ENCODE measurements at places on chromosomes 7 and 10.
A peak's percentile ranks its signal among the peaks of the same experiment; 100 is the strongest.

- DNase-seq = no peak
Observed at GRCh38 chr10:79314761-79315601, 32.3 kb upstream of the PPIF start.

DNA sequence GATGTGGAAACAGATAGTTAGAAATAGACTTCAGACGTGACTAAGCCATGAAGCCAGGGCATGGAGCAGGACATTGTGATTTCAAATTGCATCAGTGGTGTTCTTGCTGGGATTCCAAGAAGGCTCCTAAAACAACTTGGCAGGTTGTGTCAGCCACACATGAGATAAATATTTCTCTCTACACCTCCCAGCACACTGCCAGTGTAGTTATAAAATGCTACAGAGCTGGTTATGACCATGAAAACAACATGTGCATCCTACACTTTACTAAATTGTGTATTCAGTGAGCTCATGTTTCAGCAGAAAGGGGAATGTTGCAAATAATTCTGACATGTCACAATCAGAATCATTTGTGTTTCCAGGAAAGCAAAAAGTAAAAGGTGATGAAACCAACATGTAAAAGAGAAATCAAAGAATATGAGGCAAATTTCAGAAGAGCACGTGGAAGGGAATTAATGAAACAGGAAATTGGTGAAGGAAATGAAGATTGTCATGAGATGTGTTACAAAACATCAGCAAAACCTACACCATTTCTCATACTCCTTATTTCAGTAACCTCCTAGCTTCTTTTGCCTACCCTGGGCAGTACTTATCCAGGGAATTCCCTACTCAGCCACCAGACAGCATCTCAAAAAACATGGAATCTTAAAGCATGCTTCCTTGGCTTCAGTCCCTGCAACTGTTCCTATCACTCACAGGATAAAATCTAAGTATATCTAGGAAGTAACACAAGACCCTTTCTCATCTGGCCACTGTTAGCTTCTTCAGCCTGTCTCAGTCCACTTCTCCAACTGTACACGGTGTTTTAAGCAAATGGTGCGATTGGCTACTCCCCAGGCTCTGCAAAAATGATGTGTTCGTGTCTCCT is 5.8 kb upstream of the CYP3A7 start:
- no peak for DNase-seq

- no peak for DNase-seq
Observed at GRCh38 chr7:132080967-132081668, 495.2 kb downstream of the PLXNA4 start.

- peak; percentile 64 for DNase-seq
Observed at GRCh38 chr7:149883452-149883861, 9.7 kb downstream of the ATP6V0E2 start.

- DNase-seq = no peak
Observed at GRCh38 chr10:101967713-101968112, 88.3 kb downstream of the ARMH3 start.

- DNase-seq = no peak
Observed at GRCh38 chr7:153088601-153089000, 329.0 kb downstream of the ACTR3B start.

- DNase-seq = no peak
Observed at GRCh38 chr10:116194061-116194460, 78.9 kb downstream of the GFRA1 start.

- no peak for DNase-seq
Observed at GRCh38 chr7:157622408-157623205, 285.8 kb downstream of the DNAJB6 start.

DNA sequence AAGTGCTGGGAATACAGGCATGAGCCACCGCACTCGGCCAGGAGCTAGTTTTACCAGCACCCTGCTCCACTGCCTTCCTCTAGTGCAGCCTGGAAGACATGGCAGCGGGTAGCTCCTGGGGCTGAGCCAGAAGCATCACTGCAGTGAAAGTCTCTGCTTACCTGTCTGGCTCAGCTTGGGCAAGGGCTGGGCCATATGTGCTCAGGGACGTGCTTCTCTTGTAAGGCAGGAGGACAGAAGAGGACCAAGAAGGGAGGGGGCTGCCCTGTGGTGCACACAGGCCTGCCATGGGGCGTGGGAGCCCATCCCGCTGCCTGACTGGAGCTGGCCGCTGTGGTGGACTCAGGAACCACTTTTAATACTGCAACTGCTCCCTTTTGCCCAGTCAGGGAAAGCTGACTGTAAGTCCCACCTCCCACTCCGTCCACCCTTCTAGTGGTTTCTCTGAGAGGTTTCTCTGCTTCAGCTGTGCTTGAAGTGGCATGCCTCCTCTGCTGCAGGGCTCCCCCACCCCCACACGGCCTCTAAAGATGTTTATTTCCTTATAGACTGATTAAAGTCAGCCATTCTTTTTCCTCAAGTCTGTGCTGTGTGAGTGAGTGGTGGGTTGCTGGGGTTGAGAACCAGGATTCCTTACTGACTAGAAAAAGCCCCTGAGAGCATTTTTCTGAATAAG is 25.3 kb upstream of the C10orf95 start:
- DNase-seq = no peak

GRCh38 chr7:150439967-150440366 is 10.5 kb upstream of the GIMAP8 start:
- DNase-seq = no peak

DNA sequence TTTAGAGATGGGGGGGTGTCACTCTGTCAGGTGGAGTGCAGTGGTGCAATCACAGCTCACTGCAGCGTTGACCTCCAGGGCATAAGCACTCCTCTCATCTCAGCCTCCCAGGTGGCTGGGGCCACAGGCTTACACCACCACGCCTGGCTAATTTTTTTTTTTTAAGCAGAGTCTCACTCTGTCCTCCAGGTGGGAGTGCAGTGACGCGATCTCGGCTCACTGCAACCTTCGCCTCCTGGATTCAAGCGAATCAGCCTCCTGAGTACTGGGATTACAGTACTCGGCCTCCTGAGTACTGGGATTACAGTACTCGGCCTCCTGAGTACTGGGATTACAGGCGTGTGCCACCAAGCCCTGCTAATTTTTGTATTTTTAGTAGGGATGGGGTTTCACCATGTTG is 23.6 kb upstream of the PPIA start:
- DNase-seq = no peak

- no peak for DNase-seq
Observed at GRCh38 chr7:12623223-12623622, 52.7 kb downstream of the SCIN start.

DNA sequence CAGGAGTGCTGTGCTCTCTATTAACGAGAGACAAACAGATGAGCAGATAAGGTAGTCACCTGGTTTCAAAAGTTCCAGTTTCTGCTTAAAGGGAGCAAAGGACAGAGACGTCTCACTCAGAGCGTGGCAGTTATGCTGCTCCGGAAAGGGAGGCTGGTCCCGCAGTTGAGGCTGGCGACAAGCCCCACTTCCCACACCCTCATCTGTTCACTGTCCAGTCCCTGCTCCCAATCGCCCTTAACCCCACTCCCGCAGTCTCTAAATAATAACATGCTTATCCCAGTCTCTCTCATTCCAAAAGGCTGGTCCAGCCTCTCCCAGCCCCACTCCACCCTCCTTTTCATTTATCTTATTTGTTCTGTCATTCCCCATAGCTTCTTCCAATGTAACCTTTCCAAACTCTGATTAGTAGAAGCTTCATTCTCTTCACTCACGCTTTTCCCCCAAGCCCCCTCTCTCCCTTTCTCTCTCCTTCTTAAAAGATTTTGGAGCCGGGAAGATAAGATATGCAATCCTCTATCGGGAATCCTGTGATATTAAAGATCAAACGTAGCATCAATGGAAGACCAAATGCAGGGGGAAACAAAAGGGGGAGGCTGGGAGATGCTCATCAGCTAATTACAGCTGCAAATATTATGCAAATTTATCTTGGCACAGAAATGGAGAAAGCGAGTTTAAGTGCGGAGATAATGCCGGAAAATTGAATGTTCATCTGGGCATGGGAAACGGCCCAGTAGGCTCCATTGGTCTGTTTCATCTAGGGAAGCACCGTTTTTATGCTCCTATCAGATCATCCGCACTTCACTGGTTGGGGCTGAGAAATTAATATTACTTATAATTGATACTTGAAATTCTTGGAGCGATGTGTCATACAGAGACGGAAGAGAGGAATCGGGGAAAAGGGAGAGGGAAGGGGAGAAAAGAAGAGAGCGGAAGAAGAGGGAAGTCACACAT is 16.3 kb upstream of the GATA3 start:
- peak; percentile 37 for DNase-seq

DNA sequence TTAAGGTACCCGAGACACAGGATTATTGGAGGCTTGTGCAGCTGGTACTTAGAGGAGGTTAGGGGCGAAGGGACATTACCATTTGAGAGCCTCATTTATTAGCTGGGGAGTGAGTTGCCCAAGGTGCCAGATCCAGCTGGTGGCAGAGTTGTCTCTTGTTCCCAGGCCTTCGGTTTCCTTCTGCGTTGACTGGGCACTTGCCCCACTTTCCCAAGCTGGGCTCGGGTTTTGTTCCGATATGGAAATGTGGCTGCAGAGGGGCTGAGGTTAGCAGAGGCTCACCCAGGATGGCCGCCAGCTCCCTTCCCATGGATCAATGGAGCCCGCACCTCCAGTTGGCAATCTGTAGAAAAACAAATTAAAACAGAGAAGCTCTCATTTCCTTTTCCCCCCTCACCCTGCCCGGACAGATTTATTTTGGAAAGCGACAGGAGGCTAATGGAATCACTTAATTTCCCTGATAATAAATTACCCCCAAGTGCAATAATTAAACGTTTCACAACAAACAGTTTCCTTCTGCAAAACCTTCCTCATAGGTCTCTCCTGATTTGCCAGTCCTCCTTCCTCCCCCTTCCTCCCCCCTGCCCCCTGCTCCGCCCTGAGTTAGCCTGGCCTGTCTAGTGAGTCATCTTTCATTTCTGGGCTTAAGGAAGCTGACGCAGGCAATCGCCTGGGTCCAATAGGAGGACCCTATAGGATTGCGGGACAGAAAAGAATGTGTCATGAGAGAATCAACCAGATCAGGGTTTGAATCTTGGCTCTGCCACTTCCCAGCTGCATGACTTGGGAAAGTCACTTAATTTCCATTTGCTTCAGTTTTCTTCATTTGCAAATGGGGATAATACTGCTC is 51.7 kb downstream of the ADRA2A start:
- DNase-seq = no peak

DNA sequence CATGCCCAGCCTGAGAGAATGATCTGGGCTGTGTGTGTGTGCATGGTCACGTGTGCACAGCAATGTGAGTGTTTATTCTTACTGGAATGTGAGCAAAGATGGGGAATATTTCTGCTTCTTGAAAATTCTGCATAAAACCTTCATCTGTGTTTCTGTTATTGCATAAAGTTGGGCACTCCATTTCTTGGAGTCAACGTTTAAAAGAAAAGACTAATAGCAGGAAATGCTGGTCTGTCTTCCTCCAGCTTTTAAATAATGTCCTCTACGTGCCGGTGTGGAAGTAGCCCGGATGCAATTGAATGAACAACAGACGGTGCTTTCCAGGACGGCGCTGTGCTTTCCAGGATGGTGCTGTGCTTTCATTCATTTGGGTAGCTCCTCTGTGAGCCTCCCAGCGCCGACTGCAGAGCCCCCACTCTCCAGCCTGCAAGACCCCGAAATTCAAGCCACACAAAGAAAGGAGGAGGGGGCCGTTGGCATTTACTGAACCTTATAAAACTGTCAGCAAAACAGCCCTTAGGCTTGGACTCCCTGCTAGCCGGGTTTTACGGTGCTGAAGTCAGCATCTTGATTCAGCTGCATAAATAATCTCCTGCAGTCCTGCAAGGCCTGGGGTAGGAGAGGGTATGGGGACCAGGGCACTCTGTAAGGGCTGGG is 158.2 kb upstream of the PRKCQ start:
- DNase-seq = no peak

DNA sequence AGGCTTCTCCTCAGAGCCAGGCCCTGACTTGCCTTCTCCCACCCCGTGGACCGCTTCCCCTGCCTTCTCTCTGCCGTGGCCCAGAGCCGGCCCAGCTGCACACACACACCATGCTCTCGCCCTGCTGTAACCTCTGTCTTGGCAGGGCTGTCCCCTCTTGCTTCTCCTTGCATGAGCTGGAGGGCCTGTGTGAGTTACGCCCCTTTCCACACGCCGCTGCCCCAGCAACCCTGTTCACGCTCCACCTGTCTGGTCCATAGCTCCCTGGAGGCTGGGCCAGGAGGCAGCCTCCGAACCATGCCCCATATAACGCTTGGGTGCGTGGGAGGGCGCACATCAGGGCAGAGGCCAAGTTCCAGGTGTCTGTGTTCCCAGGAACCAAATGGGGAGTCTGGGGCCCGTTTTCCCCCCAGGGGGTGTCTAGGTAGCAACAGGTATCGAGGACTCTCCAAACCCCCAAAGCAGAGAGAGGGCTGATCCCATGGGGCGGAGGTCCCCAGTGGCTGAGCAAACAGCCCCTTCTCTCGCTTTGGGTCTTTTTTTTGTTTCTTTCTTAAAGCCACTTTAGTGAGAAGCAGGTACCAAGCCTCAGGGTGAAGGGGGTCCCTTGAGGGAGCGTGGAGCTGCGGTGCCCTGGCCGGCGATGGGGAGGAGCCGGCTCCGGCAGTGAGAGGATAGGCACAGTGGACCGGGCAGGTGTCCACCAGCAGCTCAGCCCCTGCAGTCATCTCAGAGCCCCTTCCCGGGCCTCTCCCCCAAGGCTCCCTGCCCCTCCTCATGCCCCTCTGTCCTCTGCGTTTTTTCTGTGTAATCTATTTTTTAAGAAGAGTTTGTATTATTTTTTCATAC is 38.0 kb downstream of the LIMK1 start:
- no peak for DNase-seq

Data from GM20000 (cell line).